Upper lobe of left lung (tissue), 6 donors: ENCODE measurements at places on chromosomes 7 and 10.

DNA sequence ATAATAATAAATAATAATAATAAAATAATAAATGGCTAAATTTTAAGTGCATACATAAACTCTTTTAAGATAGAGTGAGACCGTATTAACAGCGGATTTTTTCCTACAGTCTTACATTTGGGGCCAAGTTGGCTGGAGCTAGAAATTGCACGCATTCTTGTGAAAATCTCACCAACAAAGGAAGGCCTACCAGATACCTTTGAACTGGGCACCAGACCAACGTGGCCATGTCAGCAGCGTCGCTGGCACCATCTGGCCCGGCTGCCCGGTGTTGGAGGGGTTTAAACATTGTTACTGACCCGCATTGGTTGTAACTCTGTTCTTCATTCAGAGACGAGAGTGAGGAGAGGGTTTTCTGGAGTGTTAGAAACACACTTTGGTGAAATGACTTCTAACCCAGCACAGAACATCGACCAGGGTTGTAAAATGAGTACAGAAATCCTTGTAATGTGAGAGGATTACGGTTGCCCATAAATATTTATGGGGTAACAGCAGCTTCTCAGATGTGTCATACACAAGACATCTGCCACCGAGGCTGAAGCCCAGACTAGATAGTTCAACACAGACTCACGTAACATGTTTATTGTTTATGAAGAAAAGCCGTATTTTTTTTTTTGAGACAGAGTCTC, 34.6 kb upstream of the UNCX start:
- no peak for DNase-seq

GRCh38 chr7:80385508-80385907, 126.4 kb downstream of the GNAT3 start:
- DNase-seq, result no peak

DNA sequence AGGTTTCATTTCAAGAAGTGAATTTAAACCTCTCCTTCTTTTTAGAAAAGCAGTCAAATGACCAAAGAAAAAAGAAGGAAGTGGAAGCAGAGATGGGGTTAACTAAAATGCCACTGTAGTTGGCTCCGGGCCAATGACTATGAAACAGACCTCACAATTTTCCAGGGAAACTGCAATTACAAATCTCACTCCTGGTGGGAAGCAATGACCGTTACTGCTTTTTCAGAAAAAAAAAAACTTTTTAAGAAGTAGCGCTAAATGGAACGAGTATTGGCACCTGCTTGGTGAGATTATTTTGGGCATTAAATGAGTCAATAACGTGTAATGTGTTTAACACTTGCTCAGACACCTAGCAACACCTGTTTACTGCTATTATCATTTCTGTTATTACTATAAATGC, 1.2 kb downstream of the SFRP4 start:
- no peak for DNase-seq

- no peak for DNase-seq
Observed at GRCh38 chr10:24901686-24902399, 50.6 kb downstream of the PRTFDC1 start.

- DNase-seq, result peak; percentile 69
Observed at GRCh38 chr7:149625340-149625946, 127.8 kb upstream of the ZNF746 start.

DNA sequence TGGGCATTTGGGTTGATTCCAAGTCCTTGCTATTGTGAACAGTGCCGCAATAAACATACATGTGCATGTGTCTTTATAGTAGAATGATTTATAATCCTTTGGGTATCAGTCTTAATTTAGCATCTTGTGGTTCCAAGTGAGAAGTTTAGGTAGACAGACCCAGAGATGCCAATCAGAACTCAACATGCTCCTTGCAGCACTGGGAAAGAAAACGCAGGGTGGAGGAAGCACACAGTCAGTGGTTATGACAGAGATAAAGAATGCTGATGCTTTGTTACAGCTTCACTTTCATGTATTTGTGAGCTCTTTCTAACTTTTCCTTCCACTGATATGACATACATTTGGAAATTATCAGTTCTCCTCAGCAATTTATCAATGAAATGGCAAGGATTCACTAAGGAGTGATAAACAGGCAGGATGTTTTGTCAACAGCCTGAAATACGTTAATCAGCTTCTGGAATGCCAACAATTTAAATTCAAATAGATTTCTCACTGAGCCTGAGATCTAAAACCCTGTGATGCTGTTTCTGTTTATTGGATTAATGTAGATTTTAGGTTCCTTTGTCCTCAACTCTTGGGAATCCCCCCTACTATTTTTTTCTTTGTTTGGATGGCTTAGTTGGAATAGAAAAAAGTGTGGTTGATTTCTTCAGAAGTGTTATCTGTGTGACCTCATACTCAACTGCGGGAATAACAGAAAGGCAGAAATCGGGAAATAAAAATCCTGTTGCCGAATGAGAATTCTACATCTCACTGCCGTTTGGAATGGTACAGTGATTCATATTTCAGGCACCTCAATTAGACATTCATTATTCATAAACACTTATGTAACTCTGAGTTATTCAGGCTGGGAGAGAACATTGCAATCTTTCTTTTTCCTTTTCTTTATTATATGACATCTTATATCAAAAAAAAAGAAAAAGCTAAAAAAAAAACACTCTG, 675.0 kb downstream of the CNTNAP2 start:
- DNase-seq, result no peak

DNA sequence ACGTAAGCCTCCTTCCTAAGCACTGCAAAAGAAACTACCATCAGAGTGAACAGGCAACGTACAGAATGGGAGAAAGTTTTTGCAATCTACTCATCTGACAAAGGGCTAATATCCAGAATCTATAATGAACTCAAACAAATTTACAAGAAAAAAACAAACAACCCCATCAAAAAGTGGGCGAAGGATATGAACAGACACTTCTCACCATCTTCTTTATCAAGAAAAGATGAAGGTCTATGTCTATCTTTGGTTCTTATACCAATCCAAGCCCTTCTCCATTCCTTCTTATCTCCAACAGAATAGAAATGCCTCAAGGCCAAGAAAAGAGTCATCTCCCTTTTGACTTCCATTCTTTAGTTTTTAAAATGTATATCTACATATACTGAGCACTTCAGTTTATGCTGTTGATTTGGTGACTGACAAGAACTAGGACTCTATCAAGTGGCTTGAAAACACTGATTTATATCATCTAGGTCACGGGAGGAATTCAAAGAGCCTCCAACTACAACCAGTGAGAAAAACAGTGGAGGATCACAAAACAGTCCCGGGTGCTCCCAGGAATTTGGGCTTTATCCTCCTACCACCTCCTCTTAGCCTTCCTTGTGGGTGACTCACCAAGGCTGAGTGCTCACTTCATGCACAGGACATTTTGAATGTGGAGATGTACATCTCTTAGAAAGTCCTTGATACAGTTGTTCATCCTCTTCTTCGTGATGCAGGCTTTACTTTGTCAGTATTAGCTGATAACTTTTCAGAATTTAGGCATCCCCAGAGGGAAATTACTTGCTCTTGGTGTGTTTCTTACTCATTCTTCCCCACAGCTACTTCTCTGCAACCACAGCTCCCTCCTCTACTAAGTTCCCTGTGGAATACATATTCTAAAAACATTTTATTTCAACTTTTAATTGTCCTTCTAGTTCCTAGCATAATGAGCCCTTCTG, 15.4 kb downstream of the TAS2R41 start:
- DNase-seq, result no peak

GRCh38 chr10:110634527-110635209, 9.5 kb upstream of the RBM20 start:
- DNase-seq, result no peak

DNA sequence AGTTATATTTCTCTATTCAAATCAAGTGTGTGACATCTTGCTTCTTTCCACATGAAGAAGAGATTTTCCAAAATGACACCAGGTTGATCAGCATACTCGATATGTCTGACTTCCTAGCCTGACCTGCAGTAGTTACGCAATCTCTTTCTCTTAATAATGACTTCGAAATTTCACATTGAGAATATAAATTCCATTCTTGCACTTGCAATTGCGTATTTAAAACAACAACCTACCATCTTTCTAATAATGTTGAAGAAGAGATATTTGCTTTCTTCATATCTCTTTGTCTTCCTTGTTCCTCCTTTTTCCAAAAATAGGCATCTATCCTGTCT, 276.3 kb downstream of the CSTF2T start:
- no peak for DNase-seq

GRCh38 chr10:133489816-133490588, 36.3 kb downstream of the SCART1 start:
- no peak for DNase-seq

GRCh38 chr7:139589474-139589873, 66.0 kb downstream of the CLEC2L start:
- no peak for DNase-seq

DNA sequence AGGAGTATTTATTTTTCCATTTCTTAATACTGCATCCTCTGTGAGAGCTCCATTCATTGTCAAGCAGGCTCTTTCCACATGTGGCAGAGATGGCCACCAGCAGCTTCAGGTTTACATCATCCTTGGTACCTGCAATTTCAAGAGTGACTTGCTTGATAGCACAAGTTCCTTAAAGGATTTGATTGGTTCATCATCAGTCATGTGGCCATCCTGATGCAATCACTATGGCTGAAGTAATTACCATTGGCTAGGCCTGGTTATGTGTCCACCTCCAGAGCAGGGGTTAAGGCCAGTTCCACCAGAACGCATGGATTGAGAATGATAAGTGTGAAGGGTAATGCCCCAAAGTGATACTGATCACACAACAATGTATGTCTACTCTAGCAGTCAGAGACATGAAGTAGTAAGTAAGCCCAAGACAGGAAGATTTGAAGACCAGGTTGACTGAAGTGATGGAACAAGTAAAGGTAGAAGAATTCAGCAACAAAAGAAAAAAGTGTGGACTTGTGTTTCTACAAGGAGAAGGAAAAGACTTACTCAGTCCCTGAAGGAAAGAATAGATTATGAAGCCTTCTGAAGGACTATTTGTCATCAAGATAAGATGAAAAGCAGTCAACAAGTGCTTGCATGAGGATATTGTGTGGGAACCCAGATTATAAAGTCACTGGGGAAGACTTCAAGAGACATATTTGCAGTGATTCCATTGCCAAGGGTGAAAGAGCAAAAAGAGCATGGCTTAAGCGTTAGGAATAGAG, 26.4 kb upstream of the PRKAR2B start:
- no peak for DNase-seq

GRCh38 chr10:99535764-99536337, 3.1 kb downstream of the NKX2-3 start:
- DNase-seq, result no peak

- DNase-seq, result peak; percentile 61
Observed at GRCh38 chr7:2118630-2119190, 114.0 kb downstream of the MAD1L1 start.

DNA sequence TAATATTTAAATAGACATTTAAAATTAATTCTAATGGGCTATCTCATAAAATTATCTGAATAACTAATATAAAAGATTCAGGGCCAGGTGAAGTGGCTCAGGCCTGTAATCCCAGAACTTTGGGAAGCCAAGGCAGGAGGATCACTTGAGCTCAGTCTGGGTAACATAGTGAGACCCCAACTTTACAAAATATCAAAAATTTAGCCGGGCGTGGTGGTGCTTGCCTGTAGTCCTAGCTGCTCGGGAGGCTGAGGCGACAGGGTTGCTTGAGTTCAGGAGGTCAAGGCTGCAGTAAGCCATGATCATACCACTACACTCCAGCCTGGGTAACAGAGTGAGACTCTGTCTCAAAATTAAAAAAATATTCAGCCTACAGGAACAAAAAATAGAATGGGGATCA, 12.5 kb downstream of the NOBOX start:
- DNase-seq, result no peak

GRCh38 chr7:51481421-51481820, 164.8 kb upstream of the COBL start:
- no peak for DNase-seq

- peak; percentile 66 for DNase-seq
Observed at GRCh38 chr10:33334805-33335550, 511 bp upstream of the NRP1 start.

DNA sequence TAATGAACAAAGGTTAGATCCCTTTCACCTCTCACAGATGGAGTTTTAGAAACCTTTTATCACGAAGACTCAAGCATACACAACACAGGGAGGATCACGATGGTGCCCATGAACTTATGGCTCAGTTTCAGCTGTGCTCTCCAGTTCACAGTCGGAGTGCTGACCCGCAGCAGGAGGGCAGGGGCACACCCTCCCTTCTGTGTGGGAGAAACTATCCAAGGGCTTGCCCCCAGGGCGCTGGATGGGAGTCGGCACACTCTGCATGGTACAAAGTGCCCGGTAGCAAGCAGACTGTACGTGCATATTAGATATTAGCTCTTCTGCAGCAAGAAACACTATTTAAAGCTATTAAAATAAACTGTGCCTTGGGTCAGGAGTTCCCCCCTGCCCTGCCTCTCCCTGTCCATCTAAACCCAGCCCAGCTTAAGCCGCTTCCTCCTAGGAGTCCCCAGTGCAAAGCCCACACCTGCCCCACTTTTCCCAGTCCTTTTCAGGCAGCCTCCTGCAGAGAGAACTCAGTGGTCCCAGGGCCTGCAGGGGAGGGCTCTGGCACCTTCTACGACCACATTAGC, 76.5 kb downstream of the CHST15 start:
- DNase-seq, result no peak

- no peak for DNase-seq
Observed at GRCh38 chr7:11394438-11394837, 420.8 kb downstream of the PHF14 start.

DNA sequence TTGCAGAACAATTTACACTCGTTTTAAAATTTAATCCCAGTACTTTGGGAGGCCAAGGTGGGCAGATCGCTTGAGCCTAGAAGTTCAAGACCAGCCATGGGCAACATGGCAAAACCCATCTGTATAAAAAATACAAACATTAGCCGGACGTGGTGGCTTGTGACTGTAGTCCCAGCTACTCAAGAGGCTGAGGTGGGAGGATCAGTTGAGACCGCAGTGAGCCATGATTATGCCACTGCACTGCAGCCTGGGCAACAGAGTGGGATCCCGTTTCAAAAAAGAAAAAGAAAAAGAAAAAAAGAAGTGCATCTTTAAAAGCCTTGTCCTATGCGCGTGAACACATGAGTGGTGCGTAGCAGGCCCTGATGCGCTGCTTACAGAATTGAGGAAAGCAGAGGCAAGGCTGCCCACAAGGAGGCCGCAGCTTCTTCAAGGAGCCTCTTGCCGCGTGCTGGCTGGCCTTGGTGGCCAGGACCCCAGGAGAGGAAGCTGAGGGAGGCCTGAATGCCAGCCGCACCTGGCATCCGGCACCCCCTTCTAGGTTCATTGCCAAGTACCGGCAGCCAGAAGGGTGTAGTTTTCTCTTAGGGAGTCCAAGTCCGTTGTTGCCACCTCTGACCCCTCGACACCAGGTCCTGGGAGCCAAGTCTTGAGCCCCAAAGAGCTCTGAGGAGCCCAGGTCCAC, 124.5 kb downstream of the UBE2H start:
- no peak for DNase-seq

GRCh38 chr10:120477021-120477742, 20.2 kb downstream of the PLPP4 start:
- no peak for DNase-seq

DNA sequence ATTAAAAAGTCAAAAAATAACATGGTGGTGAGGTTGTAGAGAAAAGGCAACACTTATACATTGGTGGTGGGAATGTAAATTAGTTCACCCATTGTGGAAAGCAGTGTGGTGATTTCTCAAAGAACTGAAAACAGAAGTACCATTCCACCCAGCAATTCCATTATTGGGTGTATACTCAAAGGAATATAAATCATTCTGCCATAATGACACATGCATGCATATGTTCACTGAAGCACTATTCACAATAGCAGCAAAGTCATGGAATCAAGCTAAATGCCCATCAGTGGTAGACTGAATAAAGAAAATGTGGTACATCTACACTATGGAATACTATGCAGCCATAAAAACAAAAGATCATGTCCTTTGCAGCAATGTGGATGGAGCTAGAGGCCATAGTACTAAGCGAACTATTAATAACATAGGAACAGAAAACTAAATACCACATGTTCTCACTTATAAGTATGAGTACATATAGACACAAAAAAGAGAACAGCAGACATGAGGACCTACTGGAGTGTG, 66.1 kb upstream of the MKLN1 start:
- no peak for DNase-seq
